ENCODE measurements at places on chromosomes 2 and 18.

- no peak for DNase-seq
These were observed 32.8 kb downstream of the DTNA start for GRCh38 chr18:34742891-34743341.

DNA sequence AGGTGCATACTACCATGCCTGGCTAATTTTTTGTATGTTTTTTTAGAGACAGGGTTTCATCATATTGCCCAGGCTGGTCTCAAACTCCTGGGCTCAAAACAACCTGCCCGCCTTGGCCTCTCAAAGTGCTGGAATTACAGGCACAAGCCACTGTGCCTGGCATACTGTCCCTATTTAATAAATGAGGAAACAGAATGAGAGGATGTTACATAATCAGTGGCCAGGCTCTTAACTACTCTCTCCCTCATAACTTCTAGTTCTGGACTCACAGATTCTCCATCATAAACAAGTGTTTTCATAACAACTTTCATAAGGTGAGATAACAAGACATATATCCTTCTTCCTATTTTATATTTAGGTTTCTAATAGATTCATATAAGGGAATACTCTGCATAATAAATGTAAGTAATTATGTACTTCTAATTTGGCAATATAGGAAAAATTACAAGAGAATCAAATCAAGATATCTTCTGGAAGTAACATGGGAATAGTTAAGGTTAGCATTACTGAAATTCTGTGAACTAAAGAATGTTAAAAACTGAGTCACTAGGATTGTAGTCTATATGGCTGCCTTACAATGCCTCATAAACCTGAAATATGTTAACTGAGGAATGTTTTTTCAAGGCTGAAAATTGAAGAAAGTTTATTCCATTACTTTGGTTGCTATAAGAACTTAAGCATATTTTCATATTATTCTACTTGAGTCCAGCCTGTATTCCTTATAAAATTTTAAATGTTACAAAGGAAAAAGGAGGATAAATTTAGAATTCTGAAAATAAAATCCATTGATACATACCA lies 71.3 kb downstream of the SLC25A12 start:
- DNase-seq = no peak

DNA sequence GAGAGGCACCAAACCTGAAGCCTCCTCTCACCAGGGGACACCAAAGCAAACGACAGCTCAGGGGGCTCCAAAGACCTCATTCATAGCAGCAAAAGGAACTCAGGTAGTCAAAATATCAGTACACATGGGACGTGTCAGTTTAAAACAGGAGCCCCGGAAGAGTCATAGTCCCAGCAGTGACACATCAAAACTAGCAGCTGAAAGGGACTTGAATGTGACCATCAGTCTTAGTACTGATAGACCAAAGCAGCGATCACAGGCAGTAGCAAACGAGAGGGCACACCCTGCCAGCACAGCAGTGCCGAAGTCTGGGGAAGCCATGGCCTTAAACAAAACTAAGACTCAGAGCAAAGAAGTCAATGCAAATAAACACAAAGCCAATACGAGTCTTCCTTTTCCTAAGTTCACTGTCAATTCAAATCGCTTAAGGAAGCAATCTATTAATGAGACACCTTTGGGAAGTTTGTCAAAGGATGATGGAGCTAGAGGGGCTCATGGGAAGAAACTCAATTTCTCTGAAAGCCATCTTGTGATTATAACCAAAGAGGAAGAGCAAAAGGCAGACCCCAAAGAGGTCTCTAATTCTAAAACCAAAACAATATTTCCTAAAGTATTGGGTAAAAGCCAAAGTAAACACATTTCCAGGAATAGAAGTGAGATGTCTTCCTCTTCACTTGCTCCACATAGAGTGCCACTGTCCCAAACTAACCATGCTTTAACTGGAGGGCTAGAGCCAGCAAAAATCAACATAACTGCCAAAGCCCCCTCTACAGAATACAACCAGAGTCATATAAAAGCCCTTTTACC lies 1.2 kb downstream of the GALNT5 start:
- DNase-seq = no peak

DNA sequence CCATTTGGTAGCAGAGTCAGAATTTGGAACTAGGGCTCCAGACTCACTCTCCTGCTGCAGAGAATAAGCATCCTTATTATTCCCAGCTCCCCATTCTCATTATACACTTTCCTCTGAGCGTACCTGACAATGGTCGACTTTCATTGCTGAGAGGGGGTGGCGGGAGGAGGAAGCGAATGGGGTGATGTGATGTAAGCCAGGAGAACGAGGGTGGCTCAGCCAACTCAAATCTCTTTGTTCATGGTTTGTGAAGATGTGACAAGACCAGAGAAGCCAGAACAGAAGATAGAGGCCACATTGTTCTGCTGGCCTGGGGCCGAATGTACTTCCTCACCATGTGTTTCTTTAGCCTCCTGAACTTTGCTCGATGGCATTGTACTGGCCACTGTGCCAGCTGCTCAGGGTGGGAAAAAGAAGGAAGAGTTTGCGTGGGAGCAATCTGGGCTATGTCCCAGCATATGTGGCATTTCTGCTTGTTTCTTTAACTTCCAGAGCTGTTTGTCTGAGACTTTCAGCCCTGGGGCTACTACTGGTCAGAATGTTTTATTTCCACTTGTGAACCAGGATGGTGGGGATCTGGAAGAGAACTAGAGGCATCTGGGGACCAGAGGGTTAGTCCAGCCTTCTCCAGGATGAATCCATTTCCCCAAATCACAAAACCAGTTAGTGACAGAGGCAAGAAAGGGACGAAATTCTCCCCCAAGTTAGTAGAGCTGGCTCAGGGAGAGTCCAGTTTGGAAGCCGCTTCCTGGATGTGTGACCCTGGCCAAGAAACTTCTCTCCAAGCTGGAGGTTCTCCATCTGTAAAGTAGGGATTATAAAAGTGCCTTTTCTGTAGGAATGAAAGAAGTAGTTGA lies 62.6 kb downstream of the MOGAT1 start:
- no peak for DNase-seq

DNA sequence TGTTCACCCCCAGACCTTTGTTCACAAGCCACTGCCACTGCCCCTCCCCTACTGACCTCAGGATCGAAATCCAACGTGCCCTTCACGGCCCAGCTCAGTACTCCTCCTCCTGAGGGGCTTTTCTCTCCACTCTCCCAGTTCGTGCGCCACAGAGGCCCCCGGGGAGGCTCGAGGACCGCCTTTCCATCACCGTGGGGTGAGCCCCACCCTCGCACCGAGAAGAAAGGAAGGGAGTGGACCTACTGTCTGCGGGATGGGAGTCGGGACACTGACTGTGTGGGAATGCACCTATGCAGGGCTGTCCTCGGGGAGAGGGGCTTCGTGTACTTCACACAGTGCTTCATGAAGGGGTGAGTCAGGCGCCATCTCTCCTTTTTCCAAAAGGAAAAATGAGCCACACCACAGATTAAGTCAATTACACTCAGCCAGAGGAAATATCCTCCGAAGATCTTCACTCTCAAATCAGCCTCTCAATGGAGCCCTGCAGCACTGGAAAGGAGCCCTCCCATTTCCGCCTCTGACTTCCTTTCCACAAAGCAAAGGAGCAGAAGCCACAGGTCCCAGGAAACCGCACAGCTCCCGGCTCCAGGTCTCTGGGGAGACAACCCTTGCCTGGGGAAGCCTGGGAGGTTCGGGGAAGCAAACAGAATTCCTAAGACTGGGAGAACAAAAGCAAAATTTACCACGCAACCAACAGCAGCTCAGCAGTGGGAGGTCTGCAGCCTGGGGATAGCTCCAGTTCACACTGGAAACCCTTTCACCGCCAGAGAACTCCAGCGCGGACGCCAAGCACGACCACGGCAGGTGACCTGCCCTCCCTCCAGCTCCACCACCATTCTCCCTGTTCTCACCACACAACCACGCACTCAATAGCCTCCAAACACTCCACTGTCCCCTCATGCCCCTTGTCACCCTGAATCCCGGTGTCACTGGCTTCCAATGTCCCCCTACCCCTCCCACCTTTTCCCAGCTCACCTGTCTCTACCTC lies 21.6 kb downstream of the ADCY3 start:
- no peak for DNase-seq

DNA sequence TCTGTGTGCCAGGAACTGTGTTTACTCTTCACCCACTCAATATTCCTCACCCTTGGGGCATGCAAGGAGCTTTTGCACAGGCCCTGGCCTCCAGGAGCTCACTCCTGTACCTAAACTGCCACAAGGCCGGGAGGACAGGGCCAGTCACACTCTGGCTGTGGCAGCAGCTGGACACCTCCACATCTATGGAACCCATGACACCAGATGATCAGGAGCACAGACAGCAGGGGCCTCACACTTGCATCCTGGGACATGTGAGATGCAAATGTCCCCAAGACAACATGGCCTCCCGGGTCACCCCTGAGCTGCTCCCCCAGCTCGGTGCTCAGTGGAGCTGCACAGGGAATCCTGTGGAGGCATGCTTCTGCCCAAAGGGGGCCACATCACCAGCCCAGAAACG lies 61.8 kb upstream of the SLC66A3 start:
- no peak for DNase-seq

- DNase-seq = no peak
These were observed 380.8 kb upstream of the ACVR2A start for GRCh38 chr2:147463881-147464520.

GRCh38 chr2:215660687-215661086 lies 224.8 kb upstream of the FN1 start:
- no peak for DNase-seq

- DNase-seq = no peak
These were observed 43.8 kb downstream of the SOCS6 start for GRCh38 chr18:70332694-70333093.

DNA sequence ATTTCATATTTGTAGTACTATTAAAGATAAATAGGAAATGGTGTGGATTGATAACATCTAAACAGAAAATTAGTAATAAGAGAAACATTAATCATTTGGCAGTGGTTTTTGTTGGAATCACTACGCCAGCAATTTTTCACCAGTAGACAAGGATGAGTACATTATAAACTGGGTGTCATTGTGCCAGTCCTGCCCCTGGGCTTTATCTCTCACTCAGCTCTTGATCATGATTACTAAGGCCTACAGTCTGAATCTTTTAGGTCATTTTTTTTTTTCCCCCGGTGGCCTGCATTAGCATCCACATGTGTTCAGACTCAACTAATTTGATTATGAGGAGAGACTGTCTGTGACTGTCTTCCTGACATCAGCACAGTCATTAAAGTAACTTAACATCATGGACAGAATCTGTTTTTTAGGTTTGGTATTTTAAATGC lies 16.2 kb downstream of the GULP1 start:
- DNase-seq = no peak

GRCh38 chr2:201768918-201769317 lies 11.8 kb downstream of the ALS2 start:
- DNase-seq = no peak

- DNase-seq = no peak
These were observed 2.8 kb upstream of the BOK start for GRCh38 chr2:241555711-241556110.

- DNase-seq = no peak
These were observed 39.7 kb downstream of the EPB41L5 start for GRCh38 chr2:120052597-120052996.

DNA sequence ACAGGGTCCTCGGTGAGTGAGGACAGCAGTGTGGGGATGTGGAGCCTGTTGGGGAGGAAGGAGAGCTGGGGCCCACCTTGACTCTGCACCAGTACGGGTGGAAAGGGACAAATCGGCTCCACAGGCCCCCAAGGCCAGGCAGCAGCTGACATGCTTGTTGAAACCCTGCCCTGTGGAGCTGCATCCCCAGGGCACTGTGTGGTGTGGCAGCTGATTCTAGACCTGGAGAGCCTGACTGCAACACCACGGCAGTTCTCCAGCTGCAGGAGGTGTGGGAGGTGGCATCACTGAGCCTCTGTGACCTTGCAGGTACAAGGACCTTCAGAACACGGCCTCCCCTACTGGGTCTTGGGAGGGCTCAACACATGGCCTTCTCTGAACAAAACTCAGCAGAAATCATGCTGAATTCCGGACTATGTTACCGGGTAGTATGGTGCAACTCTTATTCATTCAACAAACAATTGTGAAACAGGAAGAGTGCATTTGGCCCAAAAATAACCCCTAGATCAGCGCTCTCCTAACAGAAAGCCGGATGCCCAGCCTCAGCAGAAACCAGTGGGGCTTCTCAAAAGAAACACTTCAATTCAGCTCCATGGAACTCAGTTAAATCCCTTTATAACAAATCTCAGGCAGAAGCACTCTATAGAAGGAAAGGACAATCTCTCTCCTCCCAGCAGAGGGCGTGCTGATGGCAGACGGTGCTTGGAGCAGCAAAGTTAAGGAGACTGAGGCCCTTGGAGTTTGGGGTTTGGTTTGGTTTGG lies 104.4 kb upstream of the SALL3 start:
- no peak for DNase-seq

- no peak for DNase-seq
These were observed 678.7 kb downstream of the EPHA4 start for GRCh38 chr2:220893411-220893810.

DNA sequence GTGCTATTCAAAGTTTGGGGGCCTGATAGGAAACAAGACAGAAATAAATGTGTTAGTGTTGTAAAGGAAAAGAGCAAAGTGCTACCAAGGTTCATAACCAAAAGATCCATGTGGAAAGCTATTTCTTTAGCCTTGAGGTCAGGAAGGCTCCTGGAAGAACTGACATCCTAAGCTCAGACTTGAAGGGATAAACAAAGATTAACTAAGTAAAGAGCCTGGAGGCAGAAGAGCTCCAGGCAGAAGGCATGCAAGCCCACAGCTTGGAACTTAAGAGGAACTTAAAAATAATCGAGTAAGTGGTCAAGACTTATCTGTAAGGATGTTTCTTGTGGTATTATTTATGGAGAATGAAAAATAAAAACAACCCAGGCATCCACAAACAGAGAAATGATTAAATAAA lies 245.0 kb upstream of the MGAT5 start:
- no peak for DNase-seq

GRCh38 chr2:155391613-155392130 lies 693.2 kb downstream of the KCNJ3 start:
- DNase-seq = no peak

- DNase-seq = no peak
These were observed 262.7 kb downstream of the ATAD2B start for GRCh38 chr2:23664066-23664788.

GRCh38 chr18:76528477-76529432 lies 33.7 kb upstream of the ZNF516 start:
- no peak for DNase-seq

GRCh38 chr18:39453356-39453755 lies 1887.8 kb upstream of the CELF4 start:
- DNase-seq = no peak

- no peak for DNase-seq
These were observed 678.4 kb downstream of the IRS1 start for GRCh38 chr2:226121046-226121738.

- DNase-seq = no peak
These were observed 36.7 kb downstream of the TRABD2A start for GRCh38 chr2:84844141-84844540.

GRCh38 chr2:129443235-129443864 lies 536.1 kb upstream of the RAB6C start:
- DNase-seq = no peak

DNA sequence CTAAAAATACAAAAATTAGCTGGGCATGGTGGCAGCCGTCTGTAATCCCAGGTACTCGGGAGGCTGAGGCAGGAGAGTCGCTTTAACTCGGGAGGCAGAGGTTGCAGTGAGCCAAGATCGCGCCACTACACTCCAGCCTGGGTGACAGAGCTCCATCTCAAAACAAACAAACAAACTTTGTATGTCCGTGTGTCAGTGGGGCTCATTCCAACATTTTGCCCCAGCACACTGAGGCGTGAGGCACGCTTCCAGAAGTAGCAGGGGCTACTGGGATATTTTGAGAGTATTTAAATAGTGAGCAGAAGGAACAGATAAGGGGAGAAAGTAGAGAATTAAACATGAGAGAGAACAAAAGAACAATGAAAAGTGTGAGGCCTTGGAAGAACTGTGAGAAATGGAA lies 83.3 kb upstream of the TANK start:
- DNase-seq = no peak

Data from stimulated activated naive CD4-positive, alpha-beta T cell treated with Interleukin-2 at 50 U/mL for 16 hours (primary cell).